Stimulated activated naive B cell treated with anti-CD40 and anti-IgM and Interleukin-4, amounts not matched to agents 10 μg/mL and 1 μg/mL and 100 μg/mL, for 72 hours (primary cell): ENCODE measurements at places on chromosomes 2 and 18.

- H3K27me3 ChIP-seq = no peaks in the 10 kb centered on the region
- no peak for DNase-seq
- no peak overlapping the region for H3K4me3 ChIP-seq
- no peak overlapping the region for H3K27ac ChIP-seq
Measured at GRCh38 chr2:211033765-211034164, 477.4 kb downstream of the CPS1 start.

DNA sequence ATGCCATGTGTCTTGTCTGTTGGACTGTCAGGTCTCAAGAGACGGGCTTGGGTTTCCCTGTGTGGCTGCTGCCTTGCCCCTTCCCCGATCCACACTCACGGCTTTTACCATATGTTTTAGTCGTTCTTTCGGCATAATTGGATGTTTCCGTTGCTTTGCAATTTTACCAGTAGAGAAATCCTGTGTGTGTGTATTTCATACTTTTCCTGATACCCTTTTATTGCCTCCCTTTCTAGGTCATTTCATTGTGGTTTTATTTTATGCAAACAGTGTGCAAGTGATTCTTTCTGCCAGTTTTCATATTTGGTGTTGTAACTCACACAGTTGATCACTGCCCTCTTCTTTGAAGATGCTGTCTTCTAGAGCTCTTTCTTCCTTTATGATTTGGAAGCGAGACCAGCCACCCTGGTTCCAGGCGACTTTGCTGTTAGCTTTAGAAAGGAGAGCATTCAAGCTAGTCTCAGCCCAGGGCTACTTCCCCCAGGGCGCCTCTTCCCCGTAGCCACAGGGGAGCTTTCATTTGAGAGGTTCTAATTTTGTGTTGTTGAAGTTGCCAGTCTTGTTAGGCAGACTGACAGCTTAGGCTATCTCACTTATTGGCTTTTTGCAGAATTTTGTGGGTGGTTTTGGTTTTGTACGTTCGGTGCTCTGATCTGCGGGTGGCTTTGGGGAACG, 17.0 kb downstream of the SH3BP4 start:
- no peak overlapping the region for H3K27ac ChIP-seq
- peaks cover 49% of the 10 kb centered on the region for H3K4me1 ChIP-seq
- no peak for DNase-seq
- H3K27me3 ChIP-seq = peaks cover 9% of the 10 kb centered on the region
- peaks cover 18% of the 10 kb centered on the region for H3K36me3 ChIP-seq

DNA sequence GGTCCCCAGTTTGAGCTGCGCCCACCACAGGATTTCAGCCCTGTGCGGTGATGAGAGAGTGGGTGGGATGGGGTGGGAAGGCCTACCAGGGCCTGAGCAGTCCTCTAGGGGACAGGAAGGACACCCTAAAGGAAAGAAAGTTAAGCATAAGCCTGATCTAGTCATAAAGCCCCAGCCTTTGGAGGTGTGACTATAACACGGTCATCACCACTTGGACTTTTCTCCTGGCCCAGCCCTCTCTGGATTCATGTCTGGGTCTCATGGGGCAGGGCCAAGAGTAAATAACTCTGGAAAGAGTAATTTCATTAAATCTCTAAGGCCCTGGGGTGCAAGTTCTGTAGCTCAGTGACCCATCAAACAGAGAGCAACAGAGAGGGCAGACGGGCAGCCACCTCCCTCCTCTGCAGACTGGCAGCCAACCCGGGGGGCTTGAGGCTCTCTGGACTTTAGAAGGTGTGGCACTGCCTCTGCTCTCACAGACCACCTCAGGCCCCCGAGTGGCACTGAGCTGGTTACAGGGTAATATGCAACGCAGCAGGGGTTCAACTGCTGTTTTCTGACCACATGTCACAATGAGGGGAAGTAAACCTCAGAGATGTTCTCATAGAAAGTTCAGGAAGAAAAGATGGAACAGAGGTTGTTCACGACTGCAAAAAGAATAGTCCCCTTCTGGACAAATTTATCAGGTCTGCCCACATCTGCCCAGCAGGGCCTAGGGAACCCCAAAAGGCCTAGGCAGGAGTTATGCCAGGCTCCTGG, 41.5 kb downstream of the TGFA start:
- no peak for DNase-seq
- H3K27ac ChIP-seq = no peak overlapping the region
- no peaks in the 10 kb centered on the region for H3K36me3 ChIP-seq

- DNase-seq = no peak
- no peaks in the 10 kb centered on the region for H3K36me3 ChIP-seq
- no peaks in the 10 kb centered on the region for H3K4me1 ChIP-seq
- H3K27me3 ChIP-seq = peaks cover 32% of the 10 kb centered on the region
- H3K4me3 ChIP-seq = no peak overlapping the region
Measured at GRCh38 chr2:38214209-38214717, 138.3 kb upstream of the CYP1B1 start.

- no peaks in the 10 kb centered on the region for H3K27me3 ChIP-seq
- DNase-seq = no peak
- no peak overlapping the region for H3K4me3 ChIP-seq
- H3K4me1 ChIP-seq = no peaks in the 10 kb centered on the region
Measured at GRCh38 chr2:182625814-182626213, 90.2 kb upstream of the DNAJC10 start.

GRCh38 chr2:225171350-225171749, 129.1 kb upstream of the DOCK10 start:
- H3K36me3 ChIP-seq = no peaks in the 10 kb centered on the region
- H3K4me1 ChIP-seq = peaks cover 6% of the 10 kb centered on the region
- no peak overlapping the region for H3K27ac ChIP-seq
- no peak for DNase-seq
- H3K4me3 ChIP-seq = no peak overlapping the region

DNA sequence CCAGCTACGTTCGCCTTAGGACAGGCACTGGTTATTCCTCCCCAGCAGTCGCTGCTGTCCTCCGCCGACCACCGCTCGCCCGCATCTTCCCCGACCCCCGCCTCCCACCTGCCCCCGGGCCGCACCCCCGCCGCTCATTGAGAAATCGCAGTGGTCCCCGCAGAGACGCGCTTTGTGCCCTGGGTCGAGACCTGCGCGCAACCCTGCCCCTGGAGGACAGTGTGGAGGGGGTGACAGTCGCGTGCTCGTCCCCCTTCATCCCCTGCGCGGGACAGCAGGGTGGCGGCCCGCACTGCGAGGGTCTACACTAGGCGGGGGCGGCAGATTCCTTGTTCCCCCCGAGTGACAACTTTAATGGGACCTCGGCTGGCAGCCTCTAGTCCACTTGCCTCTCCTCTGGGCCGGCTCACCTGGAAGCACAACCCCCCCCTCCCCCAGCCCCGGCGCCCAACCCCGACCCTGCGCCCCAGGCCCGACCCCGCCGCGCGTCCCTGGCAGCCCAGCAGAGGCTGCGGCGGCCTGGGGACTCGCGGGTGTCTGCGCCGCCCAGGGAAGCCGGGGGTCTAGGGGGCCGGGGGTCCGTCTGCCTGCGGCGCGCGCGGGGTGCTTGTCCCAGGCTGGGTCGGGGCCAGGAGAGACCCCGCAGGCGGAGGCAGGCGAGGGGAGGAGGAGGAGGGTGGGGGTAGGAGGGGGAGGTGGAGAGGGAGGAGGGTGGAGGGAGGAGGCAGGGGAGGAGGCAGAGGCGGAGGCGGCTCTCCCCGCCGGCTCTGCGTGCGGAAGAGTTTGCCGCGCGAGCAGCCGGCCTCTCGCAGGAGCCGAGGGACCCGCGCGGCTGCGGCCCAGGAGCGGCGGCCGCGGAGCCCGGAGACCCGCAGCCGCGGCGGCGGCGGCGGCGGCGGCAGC, at the start of gene NPAS2:
Gene NPAS2 (plus strand): TSS at position 770 of the 903 bp plus-strand sequence. CDS start 84,616 bp downstream, outside the sequence.
- no peak for DNase-seq
- peaks cover 3% of the 10 kb centered on the region for H3K4me1 ChIP-seq
- H3K27ac ChIP-seq = no peak within 1 kb of the TSS
- no peaks in the 10 kb centered on the region for H3K36me3 ChIP-seq

DNA sequence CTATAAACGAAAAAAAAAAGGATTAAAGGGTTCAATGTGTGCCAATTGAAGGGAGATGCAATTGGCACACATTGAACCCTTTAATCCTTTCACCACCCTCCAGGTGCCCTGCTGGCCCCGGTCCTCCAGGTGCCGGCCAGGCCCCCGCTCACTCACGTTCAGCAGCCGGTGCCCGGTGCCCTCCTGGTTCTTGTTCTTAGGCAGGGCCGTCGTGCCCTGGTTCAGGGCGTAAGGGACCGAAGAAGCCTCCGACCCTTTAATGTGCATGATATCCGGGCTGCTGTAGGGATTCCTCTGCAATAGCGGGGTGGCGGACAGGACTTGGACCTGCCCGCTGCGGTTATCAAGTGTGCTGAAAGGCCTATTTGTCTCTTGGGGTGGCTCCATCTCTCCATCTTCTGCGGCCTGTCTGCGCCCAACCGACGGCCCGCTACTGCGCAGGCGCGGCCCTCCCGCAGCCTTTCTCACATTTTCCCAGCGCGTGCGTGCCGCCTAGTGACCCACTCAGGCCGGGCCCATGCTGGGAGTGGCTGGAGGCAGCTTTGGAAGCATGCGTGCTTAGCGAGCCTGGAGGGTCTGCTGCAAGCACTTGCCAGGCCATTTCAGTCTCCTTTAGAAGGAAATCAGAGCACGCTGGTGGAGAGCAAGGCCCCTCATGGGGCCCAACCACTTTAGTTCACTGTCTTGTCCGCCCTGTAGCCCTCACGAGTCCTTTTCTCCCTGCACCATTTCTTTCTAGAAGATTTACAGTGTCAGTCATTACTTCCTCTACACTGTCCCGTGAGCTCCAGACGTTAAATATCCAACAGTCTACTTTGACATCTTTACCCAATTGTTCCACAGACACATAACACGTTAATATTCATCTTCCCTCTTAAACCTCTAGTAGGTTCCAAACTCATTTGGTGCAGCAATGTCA, 24.3 kb downstream of the TMEM237 start:
- no peaks in the 10 kb centered on the region for H3K4me1 ChIP-seq
- H3K27me3 ChIP-seq = peaks cover under 1% of the 10 kb centered on the region
- no peaks in the 10 kb centered on the region for H3K36me3 ChIP-seq
- no peak for DNase-seq
- no peak overlapping the region for H3K27ac ChIP-seq

- no peaks in the 10 kb centered on the region for H3K4me1 ChIP-seq
- H3K36me3 ChIP-seq = no peaks in the 10 kb centered on the region
- H3K27ac ChIP-seq = no peak overlapping the region
- H3K4me3 ChIP-seq = no peak overlapping the region
Measured at GRCh38 chr2:33634261-33634910, 35.3 kb upstream of the FAM98A start.

- no peak overlapping the region for H3K27ac ChIP-seq
- peaks cover 29% of the 10 kb centered on the region for H3K27me3 ChIP-seq
- H3K4me3 ChIP-seq = no peak overlapping the region
- H3K36me3 ChIP-seq = no peaks in the 10 kb centered on the region
Measured at GRCh38 chr2:66569974-66570373, 135.0 kb downstream of the MEIS1 start.

- peaks cover 6% of the 10 kb centered on the region for H3K27me3 ChIP-seq
- H3K4me3 ChIP-seq = no peak overlapping the region
- no peaks in the 10 kb centered on the region for H3K36me3 ChIP-seq
- DNase-seq = no peak
Measured at GRCh38 chr2:118374974-118375755, 286.9 kb downstream of the INSIG2 start.

DNA sequence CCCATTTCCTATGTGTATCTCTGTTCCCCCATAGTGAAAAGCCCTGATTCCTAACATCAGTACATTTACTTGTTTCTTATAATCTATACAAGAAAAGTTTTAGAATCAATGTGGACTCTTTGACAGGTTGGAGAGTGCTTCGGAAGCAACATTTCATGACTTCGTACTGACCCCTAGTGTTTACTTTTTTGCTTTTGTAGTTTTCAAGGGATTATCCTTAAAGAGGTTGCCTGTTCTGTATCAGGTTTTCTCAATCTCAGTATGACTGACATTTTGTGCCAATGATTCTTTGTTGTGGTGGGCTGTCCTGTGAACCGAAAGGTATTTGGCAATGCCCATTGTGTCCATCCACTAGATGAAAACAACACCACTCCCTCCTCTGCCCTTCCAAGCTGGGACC, 43.3 kb upstream of the SERPINB2 start:
- peaks cover 20% of the 10 kb centered on the region for H3K27me3 ChIP-seq
- H3K4me1 ChIP-seq = no peaks in the 10 kb centered on the region
- no peak overlapping the region for H3K4me3 ChIP-seq
- H3K36me3 ChIP-seq = no peaks in the 10 kb centered on the region
- no peak for DNase-seq
- no peak overlapping the region for H3K27ac ChIP-seq

- H3K4me1 ChIP-seq = peaks cover 11% of the 10 kb centered on the region
- H3K27ac ChIP-seq = no peak overlapping the region
- DNase-seq = no peak
- no peaks in the 10 kb centered on the region for H3K27me3 ChIP-seq
- no peak overlapping the region for H3K4me3 ChIP-seq
Measured at GRCh38 chr2:196409376-196409775, 230.1 kb upstream of the CCDC150 start.

DNA sequence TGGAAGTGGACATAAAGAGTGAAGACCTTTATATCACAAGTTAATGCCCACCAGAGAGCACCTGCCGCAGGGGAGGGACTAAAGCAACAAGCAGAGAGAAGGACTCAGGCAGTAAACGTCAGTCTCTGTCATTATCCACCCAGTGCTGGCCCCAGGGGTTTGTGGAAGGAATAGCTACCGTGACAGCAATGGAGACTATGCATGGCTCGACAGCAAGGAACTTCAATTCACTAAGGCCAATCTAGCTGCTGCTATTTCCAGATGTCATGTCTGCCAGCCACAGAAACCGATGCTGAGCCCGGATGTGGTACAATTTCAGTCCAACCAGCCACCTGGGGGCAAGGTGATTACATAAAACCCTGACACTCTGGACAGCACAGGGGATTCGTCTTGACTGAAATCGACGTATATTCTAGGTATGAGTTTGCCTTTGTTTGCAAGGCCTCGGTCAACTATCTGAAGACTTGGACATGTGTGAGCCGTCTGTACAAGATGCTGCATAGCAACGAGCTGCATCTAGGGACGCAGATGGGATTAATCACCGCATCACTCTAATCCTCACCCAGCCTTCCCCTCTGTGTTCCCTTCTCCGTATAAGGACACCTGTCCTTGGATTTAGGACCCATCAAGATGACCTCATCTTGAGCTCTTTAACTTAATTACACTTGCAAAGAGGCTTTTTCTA, 154.1 kb upstream of the SH3BP4 start:
- H3K27me3 ChIP-seq = peaks cover 22% of the 10 kb centered on the region
- no peak overlapping the region for H3K27ac ChIP-seq
- no peaks in the 10 kb centered on the region for H3K36me3 ChIP-seq
- H3K4me1 ChIP-seq = no peaks in the 10 kb centered on the region
- no peak for DNase-seq
- no peak overlapping the region for H3K4me3 ChIP-seq
